Eye (tissue), 1 donor: ENCODE measurements at places on chromosomes 4 and X.

GRCh38 chr4:138475116-138475515 lies 233.0 kb upstream of the SLC7A11 start:
- no peak for DNase-seq

DNA sequence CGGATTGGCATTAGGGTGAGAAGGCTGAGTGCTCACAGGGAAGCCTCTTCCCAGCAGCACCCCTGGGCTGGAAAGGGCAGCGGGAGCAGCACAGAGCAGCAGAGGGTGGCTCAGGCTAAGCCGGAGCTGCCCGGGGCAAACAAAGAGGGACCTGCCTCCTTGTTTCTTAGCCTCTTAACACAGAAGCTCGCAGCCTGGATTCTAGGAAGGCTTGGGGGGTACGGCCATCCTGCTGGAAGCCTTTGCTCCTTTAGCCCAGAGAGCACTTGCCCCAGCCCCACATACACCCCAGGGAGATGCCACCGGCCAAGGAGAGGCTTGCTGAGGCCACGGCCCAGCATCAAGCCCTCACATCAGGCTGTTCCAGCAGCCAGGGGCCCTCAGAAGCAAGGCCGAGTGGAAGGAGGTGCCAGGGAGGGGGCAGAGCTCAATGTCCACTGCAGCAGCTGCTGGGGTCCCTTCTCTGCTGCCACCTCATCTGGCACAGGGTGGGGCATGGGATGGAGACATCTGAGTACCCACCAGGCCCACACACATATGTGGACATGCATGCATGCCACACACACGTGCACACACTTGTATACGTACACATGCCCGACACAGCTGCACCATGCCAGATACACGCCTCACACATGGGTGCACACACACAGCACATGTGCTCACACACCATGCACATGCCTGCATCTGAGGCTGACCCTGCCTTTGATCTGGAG lies 20.3 kb upstream of the SPON2 start:
- DNase-seq = no peak

- peak; percentile 27 for DNase-seq
Observed at GRCh38 chrX:68876731-68877130, 47.9 kb downstream of the EFNB1 start.

GRCh38 chrX:9072281-9072680 lies 38.4 kb upstream of the FAM9B start:
- no peak for DNase-seq

GRCh38 chrX:825991-826390 lies 195.4 kb downstream of the SHOX start:
- DNase-seq = peak; percentile 62

GRCh38 chr4:166202991-166203390 lies 330.0 kb downstream of the TLL1 start:
- DNase-seq = no peak

DNA sequence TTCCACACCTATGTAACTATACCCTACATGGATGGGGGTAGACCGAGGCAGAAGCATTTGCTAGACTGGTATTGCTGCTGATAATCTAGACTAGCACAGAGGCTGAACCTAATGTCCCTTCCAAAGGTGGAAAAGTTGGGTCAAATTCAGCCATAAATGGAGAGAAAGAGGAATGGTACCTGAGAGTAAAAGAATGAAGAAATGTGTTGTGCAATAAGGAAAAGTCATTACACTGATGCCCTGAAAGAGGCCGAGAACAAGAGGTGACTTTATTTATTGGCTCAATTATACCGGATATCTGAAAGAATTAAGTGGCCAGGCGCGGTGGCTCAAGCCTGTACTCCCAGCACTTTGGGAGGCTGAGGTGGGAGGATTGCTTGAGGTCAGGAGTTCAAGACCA lies 52.1 kb downstream of the ZNF41 start:
- DNase-seq = no peak

GRCh38 chr4:83677656-83678055 lies 141.7 kb downstream of the GPAT3 start:
- peak; percentile 7 for DNase-seq

DNA sequence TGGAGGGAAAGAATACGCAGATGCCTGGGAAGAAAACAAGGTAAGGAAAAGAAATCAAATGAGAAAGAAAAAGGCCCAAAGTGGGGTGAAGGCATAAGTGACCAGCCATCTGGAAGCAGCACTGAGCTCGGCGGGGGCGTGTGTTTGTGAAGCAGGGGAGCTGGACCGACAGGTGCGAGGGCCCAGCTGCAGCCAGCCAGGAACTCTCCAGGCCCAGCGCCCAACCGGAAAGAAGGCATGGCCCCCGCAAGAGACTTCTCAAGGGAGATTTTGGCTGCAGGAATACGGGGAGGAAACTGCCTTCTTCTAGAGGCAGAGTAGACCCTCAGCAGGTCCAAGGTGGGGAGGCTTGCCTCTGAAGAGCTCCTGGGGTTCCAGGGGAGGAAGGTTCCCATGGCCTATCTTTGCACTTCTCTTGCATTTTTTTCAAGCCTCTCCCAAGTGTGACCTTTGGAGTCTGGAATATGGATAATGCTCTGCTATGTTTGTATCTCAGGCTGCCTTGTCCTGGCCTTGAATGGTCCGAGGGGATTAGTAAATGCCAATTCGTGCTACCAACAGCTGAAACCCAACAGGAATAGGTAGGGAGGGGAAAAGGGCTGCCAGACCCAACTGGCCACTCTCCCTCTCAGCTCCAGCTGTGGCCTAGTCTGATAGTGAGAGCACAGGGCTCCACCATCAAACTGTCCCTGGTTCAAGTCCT lies 10.8 kb upstream of the CITED1 start:
- no peak for DNase-seq

DNA sequence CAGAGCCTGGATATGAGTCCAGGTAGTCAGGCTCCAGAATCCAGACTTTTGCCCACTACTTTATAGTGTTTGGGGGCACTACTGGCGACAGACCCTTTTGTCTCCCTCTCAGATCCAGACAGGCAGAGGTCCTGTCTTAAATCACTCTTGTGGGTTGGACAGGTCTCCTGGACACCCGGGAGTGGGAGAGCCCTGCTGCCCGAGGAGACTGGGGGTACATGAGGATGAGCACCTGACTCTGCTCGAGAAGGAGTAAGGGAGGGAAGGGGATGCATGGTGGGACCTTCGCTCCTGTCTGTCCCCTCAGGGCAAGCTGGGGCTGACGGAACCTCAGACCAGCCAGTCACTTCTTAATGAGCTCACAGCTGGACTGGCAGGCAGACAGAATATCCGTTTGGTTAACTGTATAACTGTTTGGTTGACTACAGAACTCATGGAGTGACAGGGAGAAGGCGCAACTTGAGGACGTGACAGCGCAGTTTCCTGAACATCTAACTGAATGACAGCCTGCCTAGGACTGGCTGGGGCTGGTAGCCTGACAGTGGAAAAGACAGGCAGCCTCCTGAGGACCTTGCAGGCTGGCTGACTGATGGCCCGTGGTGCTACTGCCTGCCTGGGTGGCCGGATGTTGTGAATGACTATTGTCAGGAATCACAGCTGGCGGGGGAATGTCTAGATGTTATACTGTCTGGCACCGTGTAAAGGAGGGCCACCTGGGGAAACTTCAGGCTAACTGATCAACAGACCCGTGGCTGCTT lies 1.6 kb upstream of the SUV39H1 start:
- DNase-seq = no peak

GRCh38 chr4:36310793-36311192 lies 29.4 kb downstream of the DTHD1 start:
- DNase-seq = no peak

GRCh38 chrX:1418901-1419544 lies 27.1 kb upstream of the SLC25A6 start:
- DNase-seq = no peak

GRCh38 chrX:95911062-95911461 lies 773.6 kb upstream of the DIAPH2 start:
- no peak for DNase-seq

GRCh38 chr4:76426272-76426671 lies 5.3 kb upstream of the CCDC158 start:
- no peak for DNase-seq

GRCh38 chr4:143025081-143025704 lies 159.5 kb upstream of the USP38 start:
- peak; percentile 33 for DNase-seq

DNA sequence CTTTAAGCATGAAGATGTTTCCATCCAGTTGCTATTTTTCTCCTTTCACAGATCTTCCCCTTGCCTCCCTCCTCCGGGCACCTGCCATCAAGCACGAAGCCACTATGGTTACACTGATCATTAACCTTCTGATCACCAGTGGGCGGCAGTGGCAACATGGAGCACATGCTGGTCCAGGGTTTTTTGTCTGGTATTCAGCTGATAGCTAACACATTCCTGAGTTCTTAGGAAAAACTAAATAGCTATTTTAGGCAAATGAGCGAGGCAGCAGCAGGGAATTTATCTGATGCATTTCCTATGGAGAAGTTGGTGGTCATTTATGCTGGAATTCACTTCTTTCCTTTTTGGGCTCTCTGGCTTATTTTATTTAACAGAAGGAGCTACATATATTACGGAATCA lies 22.9 kb downstream of the SHISA3 start:
- no peak for DNase-seq
